Activated CD8-positive, alpha-beta memory T cell treated with anti-CD3 and anti-CD28 coated beads, Interleukin-2, amount 50 U/mL, for 48 hours (primary cell): ENCODE measurements at places on chromosomes 6 and 20.

DNA sequence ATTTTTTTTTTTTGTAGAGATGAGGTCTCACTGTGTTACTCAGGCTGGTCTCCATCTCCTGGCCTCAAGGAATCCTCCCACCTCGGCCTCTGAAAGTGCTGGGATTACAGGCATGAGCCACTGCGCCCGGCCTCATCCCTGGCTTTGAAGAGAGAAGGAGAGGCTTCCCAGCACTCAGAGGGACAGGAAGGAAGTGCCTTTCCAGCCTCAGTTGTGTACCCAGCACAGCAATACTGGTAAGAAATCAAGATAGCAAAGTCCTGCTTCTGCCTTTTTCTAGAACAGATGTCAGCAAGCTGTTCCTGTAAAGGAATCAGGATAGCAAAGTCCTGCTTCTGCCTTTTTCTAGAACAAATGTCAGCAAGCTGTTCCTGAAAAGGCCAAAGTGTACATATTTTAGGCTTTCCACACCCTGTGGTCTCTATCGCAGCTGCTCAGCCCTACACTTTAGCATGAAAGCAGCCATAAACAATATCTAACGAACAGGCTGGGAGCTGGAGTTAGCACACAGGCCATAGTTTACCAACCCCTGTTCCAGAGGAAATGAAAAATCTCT, 6.3 kb upstream of the PLTP start:
- no peak for DNase-seq

DNA sequence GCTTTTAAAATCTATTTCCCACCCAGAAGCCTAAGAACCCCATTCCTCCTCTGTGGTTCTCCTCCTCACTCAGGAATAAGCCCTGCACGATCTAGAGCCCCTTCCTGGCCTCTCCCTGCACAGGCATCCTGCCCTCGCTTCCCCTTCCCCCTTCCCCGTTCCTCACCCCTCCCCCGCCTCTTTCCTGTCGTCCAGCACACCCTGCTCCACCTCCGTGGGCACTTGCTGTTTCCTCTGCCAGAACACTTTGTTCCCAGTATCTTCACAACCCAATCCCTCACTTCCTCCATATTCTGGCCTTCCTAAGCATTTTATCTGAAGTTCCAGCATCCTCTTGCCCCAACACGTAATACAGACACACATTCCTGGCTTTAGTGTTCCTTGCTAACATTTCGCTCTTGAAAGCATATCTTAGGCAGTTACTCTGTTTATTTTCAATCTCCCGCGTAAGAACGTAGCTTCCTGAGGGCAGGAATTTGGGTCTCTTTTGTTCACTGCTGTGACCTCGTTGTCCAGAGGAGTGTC, 20.2 kb upstream of the SLC22A2 start:
- no peak for DNase-seq

GRCh38 chr6:16749516-16750485, 11.5 kb downstream of the ATXN1 start:
- DNase-seq: no peak

GRCh38 chr20:22394583-22394982, 189.8 kb downstream of the FOXA2 start:
- DNase-seq: no peak

- DNase-seq: peak; percentile 30
Observed at GRCh38 chr20:3894796-3895195, 5.6 kb downstream of the PANK2 start.

DNA sequence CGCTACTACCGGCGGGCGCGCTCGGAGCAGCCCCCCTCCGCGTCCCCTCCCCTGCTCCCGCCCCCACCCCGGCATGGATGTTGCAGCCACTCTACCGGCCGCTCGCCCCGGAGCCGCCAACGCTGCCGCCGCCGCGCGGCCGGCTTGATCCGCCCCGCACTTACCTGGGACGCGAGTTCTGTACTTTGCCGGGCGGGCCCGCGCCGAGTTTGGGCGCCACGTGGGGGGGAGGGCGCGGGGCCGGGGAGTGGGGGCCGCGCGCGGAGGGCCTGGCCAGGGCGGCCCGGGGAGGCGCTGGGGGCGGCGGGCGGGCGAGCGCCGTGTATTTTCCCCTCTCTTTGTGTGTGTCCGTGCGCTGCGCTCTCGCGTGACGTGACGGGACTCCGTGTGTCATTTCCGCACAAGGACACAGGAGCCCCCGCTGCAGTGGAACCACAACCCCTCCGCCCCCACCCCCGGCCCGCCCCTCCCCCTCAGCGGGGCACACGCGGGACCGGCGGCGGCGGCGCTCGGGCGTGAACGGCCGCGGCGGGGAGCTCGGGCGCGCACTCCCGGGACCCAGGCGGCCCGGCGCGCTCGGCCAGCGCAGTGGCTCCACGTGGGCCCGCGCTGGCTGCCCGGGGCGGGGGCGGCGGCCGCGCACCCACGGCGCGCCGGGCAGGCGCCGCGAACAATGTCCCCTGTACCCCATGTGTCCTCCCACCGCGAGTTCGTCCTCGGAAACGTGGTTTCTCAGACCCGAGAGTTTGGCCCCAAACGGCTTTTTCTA, at the start of gene BEND3:
TSS of gene BEND3 (minus strand) at position 590 of the 769 bp plus-strand sequence. CDS start 16,230 bp downstream, outside the sequence.
- DNase-seq: peak; percentile 73

GRCh38 chr6:158798311-158798710, 20.9 kb downstream of the EZR start:
- no peak for DNase-seq

DNA sequence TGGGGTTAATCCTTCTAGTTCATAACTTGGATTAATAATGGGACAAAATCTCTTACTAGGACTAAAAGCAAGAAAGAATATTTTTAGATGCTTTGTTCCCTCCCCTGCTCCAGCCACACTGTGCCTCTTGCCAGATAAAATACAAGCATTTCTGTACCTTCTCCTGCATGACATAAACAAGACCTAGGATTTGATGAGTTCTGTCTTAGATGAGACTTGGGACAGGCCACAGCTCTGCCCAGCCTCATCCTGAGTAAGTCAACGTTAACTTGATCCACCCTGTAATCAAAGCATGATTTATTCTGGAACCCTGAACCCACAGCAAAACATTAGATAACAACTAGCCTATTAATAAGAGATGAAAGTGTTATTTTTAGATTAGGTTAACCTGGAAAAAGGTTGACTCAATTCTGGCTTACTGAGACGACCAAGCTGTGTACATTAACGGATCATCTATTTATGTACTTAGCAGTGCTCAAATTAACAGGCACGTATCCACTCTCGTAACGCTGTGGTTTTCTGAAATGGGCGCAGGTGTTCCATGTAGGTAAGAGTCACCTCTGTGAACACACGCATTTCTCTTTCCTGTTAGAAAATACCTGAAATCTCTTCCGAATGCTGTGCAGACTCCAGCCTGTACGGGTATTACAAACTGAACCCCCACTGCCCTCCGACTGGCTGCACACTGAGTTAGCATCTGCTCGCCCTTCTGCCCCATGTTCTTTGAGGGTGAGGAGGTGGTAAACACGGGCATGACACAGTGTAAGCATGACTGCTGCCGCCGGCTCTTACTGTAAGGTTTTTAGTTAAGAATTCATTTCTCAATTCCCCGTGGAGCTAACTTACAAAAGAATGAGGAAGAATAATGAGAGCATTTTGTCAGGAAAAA, 132.1 kb upstream of the FOXQ1 start:
- DNase-seq: no peak

DNA sequence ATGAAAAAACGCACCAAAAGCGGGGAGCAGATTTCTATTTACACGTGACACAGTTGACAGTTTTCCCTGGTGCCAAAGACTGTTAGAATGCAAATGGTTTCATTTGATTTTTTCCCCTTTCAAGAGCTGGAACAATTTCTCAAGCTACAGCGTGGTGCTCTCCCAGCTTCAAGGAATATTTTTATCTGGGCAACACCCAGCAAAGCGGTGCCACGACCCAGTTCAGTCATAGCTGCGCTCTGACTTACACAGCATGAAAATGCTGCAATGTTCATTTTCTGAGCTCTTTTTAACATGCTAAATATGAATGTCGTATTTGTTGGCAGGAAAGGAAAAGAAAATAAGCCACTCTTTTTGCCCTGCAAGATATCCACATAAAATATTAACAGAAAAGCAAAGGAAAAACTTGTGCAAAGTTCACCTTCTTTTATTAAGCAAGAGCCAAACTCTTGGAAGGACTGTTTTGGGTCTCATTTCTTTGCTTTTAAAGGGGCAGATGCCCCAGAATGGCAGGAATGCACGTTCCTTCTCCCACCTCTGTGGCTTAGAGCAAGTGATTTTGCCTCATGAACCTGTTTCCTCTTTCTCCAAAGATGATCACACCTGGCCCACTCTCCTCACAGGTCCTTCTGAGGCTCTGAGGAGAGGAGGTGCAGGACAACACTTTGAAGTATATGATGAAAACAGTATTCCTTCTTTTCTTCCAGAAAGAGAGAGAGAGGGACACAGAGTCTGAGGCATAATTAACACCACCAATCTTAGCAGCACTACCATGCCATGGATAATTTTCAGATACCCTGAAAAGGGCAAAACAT, 47.0 kb downstream of the TTI1 start:
- DNase-seq: no peak

DNA sequence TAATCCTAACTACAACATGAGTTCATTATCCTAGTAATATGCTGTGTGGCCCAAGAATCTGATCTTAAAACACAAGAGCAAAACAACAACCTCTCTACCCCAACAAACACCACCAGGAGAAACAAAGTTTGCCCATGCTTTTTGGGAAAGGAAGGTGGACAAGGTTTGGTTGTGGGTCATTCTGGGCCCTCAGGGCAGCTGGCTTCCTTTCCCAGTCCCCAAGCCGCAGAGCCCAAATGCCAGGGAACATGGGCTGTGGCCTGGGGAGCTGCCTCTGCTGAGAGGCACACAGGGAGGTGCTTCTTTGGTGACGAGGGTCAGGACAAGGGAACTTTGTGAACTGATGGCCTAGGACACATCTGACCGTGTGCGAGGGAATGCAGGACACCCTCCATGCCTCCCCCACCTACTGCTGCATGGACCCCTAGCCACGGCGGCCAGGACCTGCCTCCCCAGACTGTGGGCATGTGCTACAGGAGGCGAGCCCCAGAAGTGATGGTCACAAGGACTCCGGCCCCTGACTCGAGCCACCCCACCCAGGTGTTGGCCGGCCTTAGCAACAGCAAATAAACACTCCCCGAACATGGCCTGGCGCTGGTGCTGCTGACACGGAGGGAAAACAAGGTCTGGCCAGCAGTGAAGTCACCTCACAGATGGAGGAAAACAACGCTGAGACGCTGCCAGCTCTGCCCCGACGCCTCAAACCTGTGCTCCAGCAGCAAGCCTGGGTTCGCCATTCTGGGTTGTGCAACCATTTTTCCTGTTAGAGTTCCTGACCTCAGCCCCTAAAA, 55.6 kb downstream of the RRBP1 start:
- no peak for DNase-seq

DNA sequence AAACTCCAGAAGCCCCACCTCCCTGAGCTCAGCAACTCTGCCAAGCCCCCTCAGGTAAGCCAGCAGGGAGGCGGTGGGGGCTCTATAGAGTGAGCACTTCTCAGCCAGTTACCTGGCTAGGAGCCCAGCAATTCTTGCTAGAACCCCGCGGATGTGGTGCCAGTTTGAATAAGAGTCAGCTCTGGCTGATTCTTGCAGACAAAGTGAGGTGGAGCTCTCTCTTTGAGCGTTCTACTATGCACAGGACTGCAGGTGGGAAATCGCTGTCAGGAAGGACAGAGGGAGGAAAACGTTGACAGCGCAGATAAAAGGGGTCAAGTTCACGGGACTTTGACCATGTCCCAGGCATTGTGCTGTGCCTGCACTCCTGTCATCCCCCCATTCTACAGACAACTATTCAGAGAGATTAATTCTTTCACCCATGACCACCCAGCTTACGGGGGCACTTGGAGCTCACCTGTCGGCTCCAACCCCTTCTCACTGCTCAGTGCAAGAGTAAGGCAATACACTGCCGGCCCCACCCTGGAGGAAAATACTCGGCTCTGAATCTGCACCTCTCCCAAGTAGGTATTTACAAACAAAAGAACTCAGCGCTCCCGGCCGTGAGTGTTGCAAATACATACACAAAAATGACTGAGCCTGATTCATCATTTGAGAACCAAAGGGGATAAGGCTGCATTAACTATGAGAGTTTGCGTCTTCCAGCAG, 92.9 kb downstream of the ANKRD60 start:
- DNase-seq: peak; percentile 37

- no peak for DNase-seq
Observed at GRCh38 chr6:91754691-91755090, 1167.8 kb upstream of the MAP3K7 start.

- DNase-seq: no peak
Observed at GRCh38 chr20:23125159-23125558, 39.0 kb upstream of the CD93 start.

DNA sequence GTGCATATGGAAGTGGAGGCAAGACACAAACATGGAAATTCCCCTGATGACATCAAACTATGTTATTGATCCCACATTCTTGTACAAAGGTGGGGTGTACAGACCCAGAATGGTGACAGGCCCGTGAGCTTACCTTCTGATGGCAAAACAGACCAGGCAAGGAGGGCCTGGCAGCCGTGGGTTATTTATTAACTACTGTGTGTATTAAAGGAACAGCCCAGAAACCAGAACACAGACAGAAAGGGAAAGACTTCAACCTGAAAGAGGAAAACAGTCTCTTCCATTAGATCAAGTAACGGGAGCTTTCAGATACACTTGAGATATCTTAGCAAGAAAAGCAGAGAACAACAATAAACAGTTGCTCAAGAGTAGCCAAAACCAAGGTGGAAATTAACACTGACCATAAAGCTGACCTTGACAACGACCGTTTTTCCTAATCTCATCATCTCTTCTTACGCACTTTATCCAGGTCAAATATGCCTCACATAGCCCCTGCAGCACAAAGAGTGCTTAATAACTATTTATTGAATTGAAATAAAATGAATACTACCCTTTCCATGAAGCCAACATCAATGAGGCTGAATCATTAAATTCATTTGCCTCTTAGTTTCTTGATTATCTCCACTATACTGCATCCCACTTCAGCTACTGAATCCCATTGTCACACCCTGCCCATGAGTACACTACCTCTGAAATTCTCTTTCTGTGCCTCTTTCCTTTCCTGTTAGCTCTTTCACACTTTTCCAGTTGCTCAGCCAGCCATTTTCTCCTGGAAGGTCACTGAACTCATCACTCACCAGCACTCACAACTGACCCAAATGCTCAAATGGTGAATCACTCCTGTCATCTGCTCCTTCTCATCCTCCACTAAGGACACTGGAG, 67.4 kb downstream of the MOXD1 start:
- DNase-seq: no peak

GRCh38 chr6:161414180-161414579, 140.3 kb upstream of the AGPAT4 start:
- DNase-seq: no peak

DNA sequence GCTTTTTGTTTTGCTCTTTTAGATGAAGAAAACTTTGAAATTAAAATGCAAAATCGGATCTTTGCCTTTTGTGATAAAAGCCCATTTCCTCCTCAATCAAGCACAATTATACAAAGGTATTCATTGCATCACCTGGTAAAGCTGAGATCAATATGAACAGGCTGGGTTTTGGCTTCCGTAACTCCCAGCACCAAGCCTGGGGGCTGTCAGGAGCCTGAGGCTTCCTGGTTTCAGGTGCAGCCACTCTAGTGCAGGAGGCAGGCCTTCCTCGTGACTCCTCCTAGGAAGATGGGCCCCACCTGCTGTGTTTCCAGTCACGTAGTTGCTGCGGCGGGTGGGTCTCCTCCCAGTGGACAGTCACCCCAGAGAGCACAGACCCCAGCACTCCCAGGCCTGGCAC, 54.0 kb downstream of the EDN3 start:
- DNase-seq: no peak
